ENCODE measurements at places on chromosomes 11 and 22.

DNA sequence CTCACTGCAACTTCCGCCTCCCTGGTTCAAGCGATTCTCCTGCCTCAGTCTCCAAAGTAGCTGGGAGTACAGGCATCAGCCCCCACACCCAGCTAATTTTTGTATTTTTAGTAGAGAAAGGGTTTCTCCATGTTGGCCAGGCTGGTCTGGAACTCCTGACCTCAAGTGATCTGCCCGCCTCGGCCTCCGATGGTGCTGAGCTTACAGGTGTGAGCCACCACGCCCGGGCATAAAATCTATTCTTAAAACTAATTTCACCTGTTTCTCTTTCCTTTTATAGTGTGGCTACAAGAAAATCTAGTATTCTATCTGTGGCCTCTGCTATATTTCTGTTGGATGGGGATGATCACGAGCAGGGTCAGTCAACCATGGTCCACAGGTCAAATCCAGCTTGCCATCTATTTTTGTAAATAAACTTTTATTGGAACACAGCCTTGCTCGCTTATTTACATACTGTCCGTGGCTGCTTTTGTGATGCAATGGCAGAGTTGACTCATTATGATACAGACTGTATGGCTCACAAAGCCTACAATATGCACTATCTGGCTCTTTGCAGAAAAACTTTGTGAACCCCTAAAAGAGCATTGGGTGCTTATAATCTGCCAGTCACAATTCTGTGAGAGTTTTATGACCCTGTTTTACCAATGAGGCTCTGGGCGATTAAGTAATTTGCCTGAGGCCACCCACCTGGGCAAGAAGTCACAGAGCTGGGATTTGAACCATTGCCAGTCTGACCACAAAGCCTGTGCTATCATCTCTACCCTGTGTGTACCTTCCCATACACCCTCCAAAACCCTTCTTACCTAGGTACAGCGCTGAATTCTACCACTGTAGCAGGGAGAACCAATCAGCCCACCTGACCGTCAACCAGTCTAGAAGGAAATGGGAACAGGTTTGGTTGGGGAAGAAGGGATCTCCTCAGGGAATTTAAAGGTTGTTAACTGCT, 28.3 kb downstream of the SLC1A2 start:
- DNase-seq: no peak

DNA sequence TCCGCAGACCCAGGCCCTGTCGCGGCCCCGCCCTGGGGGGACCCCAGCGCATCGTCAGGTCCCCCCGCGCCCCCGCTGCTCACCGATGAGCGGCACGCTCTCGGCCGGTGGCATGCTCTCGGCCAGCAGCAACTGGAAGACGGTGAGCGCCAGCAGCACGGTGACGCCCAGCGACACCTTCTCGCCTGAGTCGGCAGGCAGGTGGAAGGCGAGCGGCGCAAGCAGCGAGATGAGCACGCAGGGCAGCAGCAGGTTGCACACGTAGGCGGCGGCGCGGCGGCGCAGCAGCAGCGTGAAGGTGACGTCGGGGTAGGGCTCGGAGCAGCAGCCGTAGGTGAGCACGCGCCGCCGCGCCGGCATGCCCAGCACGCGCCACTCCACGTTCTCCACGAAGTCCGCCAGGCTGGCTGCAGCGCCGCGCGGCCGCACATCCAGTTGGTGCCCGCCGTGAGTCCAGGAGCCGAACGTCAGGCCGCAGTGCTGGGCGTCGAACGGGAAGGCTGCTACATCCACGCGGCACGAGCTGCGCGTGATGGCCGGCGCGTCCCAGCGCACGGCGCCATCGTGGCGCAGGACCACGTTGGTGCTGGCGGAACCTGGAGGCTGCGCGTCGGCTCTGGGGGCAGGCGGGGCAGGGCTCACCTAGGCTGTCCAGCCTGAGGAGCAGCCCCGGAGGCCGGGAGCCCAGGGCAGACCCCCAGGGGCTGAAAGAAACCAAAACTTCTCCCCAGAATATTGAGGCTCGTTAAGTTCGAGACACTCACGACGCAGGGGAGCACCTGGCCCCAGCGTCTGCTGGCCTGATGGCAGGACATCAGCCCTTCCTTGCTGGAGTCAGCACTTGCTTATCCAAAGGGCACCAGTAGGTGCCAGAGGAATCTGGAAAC, 3.8 kb downstream of the CHRNA10 start:
- no peak for DNase-seq

- DNase-seq: no peak
Measured at GRCh38 chr11:122046438-122046837, 69.6 kb downstream of the BLID start.

- DNase-seq: peak; percentile 12
Measured at GRCh38 chr11:117143390-117143789, 697 bp upstream of the PAFAH1B2 start.

- no peak for DNase-seq
Measured at GRCh38 chr11:11218629-11218986, 134.4 kb downstream of the CSNK2A3 start.

DNA sequence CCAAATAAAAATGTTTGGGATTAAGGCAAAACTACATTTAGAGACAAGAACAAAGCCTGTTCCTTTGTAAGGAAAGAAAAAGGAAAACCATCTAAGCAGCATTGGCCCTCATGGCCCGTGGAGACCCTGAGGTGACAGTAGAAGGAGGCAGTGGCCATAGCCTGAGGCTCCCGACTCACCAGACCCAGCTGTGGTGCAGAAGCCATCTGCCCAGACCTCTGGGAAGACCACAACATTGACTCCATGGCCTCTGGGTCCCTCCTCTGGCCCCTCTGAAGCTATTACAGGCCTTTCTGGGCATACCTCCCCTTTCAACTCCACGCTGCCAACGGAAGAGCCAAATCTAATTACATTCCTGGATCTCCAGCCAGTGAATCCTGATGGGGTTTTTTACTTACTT, 6.4 kb downstream of the PRAME start:
- no peak for DNase-seq

DNA sequence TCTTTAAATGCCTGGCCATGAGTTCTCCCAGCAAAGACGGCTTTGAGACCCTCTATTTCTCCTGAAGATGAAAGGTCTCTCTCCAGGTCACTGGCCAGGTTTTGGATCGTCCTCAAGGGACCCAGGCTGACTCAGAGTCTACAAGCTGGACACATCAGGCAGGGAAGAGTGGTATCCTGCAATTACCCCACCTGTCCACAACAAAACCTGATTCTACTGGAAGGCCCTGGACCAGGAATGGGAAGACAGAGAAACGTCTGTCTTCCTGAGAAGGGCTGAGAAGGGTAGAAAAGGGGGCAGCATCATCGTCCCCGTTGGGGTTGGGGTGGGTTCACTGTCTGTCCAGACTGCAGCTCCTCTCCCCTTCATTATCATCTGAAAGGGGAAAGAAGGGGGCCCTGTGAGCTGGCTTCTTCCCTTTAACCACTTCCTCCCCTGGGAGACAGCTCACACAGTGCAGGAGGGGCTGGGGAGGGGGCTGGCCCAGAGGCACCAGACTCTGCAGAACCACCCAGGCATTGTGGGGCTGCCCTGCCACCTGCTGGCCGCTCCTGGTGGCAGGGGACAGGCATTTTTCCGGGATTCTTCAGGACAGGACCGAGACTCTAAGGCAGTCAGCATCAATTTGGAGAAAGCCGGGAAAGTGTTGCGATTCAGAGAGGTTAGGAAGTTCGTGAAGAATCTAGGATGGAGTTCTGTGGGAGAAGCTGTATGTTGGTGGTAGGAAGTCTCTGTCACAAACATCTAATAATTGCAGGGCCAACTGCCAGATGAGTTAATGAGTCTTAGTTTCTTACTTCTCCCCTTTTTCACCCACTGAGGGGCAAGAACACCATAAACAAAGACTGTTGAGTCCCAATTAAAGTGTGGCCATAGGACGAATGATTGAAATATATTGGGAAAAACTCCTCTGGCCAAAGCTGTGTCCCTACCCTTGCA, 57.6 kb downstream of the SYN3 start:
- DNase-seq: no peak

- DNase-seq: no peak
Measured at GRCh38 chr11:36228689-36229088, 60.5 kb downstream of the COMMD9 start.

DNA sequence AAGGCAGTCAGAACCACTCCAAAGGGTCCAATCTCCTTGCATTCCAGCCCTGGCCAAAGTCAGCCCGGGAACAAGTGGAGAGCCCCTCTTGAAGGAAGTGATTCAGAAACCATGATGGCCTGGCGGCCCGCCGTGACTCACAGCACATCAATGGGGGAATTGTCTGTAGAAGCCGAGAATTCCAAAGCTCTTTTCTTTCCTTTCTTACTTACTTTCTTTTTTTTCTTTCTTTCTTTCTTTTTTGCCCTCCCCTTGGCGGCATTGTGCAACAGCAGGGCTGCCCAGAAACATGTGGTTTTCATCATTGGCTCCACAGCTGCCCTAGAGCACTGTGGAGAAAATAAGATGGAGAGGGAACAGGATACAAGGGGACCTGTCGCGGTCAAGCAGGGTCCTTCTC, 140.2 kb upstream of the TIMP3 start:
- DNase-seq: no peak

DNA sequence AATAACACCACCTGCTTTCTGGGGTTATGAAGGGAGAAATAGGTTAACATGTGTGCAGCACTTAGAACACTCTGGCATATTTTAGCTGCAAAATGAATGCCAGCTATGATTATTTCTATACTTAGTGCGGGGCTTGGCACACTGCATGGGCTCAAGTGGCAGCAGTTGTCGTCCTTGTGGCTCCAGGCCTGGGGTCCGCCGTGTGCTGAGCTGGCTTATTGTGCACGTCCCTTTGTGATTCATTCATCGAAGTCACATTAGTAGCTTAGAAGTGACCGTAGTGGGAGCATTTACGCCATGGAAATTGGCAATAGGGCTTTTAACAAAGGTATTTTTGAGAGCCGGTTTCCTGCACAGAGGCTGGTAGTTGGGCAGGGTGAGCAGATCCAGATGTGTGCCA, 4.2 kb downstream of the RASD2 start:
- DNase-seq: no peak

DNA sequence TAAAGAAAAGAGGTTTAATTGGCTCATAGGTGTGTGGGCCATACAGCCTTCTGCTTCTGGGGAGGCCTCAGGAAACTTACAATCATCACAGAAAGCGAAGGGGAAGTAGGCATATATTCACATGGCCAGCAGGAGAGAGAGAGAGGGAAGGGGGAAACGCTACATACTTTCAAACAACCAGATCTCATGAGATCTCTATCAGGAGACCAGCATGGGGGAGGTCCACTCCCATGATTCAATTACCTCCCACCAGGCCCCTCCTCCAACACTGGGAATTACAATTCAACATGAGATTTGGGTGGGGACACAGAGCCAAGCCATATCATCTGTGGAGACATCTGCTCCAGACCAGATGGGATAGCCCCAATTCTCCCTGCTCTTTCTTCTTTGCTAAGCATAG, 866.0 kb downstream of the BRD1 start:
- DNase-seq: no peak

GRCh38 chr11:78783846-78784245, 209.2 kb upstream of the NARS2 start:
- DNase-seq: no peak

DNA sequence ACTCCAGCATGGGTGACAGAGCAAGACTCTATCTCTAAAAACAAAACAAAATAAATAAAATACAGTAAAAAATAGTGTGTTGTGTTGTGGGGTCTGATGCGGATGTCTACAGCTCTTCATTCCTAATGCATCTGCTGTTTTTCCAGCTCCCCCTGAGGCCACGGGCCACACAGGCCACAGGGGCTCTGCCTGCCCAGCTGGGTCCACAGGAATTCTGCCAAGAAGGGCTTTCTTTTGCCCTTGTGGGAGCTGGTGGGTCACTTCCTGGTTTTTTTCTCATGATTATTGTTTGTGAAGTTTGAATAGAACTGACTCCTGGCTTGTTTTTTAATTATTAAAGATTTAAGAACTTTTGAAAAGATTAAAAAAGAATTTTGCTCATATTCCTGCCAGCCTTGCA, 67.4 kb upstream of the CLDN5 start:
- no peak for DNase-seq

DNA sequence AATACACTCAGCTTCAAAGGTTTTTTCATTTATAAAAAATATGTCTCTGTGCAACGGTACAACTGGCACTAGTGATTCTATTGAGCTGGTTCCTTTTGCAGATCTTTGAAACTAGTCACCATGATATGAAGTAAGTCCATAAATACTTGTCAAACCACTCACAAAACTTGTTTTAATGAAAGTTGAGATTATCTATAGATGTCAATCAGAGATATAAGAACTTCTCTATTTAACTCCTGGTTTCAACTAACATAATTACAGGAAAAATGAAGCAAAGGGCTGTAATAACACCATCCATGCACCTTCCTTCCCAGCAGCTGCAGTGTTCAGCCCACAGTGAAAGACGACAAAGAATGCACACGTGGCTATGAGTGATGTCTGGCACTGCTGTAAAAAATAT, 44.7 kb downstream of the TMEM123 start:
- no peak for DNase-seq

- DNase-seq: no peak
Measured at GRCh38 chr22:23285236-23285635, 104.9 kb downstream of the BCR start.

DNA sequence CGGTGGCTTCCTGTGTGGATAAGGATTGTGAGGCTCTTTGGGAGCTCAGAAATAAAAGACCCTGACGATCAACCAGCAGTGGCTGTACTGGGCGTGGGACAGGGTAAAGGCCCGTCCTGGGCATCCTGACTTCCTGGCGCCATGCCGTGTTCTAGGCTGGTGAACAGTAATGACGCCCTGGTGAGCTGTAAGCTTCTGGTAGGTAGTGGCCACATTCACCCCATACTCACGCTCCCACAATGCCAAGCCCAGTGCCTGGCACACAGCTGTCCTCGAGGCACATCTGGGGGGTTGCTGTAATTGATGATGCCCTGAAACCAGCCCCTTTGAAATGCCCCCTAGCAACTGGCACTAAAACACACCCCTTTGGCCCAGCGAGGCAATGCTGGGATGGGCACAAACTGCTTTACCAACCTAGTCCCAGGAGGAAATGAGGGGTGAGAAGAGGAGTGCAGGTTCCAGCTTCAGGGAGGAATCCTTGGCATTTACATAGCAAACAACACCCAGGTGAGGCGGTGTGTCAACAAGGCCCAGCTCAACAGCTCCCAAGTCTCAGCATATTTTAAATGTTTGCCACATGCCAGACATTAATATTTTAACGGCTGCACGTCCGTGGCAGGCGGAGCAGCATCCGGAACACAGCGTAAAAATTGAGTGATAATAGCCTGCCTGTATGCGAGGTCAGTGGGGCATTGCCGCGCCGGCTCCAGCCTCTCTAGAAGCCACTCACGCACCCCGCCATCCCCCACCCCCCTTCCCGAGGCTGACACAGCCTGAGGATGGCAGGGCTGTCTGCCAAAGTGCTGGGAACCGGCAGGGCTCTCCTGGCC, 79.3 kb downstream of the DSCAML1 start:
- no peak for DNase-seq

DNA sequence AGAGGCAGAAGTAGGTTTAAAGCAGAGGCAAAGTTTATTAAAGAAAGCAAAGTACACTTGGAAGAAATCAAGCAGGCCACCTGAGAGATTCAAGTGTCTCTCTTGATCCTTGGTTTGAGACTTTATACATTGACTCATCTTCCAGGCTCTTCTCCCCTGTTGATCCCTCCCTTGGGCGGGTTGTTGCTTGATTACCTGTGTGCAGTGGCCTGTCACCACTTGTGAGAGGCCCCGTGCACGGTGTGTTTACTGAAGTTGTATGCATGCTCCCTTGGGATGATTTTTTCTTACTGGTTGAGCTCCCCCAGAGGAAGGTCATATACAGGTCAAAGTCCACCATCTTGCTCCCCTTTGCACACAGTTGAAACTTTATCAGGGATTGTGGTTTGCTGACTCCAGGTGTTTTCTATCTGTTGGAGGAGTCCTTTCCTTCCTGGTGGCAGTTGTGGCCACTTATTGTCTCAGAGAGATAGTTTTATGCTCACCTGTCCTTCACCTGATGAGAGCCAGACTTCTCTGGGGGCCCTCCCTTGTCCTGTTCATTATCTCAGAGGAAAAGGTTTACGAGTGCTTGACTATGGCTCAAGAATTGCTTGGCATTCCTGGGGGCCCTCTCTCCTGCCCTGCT, 16.3 kb upstream of the RBMXL2 start:
- DNase-seq: no peak

Measured in activated CD4-positive, alpha-beta T cell treated with anti-CD3 and anti-CD28 coated beads, Interleukin-2, amount 50 U/mL, for 24 hours (primary cell).